NAMALWA (cell line): ENCODE measurements at places on chromosomes 7 and 10.

- DNase-seq = no peak
These were observed 58.1 kb downstream of the CSGALNACT2 start for GRCh38 chr10:43196131-43196980.

GRCh38 chr10:26528715-26529393 lies 90.7 kb downstream of the APBB1IP start:
- no peak for DNase-seq

GRCh38 chr10:18859659-18860058 lies 188.9 kb upstream of the MALRD1 start:
- no peak for DNase-seq

GRCh38 chr7:2028733-2029132 lies 204.0 kb downstream of the MAD1L1 start:
- no peak for DNase-seq

GRCh38 chr10:125209591-125210355 lies 49.4 kb upstream of the CTBP2 start:
- no peak for DNase-seq

- DNase-seq = peak; percentile 75
These were observed 13.0 kb downstream of the MCMBP start for GRCh38 chr10:119859420-119860258.

- no peak for DNase-seq
These were observed 70.2 kb downstream of the ZNF467 start for GRCh38 chr7:149703044-149703650.
